ENCODE measurements at places on chromosomes 3 and 15.

DNA sequence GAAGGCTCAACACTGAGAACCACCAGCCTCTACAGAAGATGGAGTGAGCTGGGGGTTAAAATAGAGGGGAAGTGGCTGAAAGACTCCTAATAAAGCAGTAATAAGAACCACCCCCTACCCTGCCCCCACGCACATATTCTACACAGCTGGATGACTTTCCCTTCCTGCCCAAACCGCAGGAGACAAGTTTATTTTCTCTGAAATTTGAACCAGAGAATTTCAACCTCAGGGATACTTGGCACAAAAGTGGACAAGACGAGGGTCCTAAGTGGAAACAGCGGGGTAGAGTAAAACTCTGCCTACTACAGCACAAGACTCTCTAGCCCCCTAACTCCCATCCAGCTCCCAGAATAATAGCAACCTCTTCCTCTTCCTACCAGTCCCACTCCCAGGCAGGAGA lies 28.4 kb downstream of the USF3 start:
- no peak for DNase-seq

DNA sequence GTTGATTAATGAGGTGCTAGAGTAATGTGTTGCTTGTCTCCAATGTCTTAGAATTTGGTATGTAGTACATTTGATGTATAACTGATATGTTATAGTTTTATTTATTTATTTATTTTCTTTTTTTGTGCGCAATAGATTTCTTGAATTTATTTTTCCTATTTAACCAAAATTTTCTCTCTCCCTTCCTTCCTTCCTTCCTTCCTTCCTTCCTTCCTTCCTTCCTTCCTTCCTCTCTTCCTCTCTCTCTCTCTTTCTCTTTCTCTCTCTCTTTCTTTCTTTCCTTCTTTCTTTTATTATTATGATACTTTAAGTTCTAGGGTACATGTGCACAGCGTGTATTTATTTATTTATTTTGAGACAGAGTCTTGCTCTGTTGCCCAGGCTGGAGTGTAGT lies 256.2 kb upstream of the TBL1XR1 start:
- DNase-seq: no peak

GRCh38 chr15:38846346-38846745 lies 281.7 kb upstream of the RASGRP1 start:
- no peak for DNase-seq

- DNase-seq: peak; percentile 79
Observed at GRCh38 chr15:63473999-63474809, 30.2 kb upstream of the USP3 start.

- no peak for DNase-seq
Observed at GRCh38 chr3:63911509-63911872, 692 bp downstream of the SCAANT1 start.

DNA sequence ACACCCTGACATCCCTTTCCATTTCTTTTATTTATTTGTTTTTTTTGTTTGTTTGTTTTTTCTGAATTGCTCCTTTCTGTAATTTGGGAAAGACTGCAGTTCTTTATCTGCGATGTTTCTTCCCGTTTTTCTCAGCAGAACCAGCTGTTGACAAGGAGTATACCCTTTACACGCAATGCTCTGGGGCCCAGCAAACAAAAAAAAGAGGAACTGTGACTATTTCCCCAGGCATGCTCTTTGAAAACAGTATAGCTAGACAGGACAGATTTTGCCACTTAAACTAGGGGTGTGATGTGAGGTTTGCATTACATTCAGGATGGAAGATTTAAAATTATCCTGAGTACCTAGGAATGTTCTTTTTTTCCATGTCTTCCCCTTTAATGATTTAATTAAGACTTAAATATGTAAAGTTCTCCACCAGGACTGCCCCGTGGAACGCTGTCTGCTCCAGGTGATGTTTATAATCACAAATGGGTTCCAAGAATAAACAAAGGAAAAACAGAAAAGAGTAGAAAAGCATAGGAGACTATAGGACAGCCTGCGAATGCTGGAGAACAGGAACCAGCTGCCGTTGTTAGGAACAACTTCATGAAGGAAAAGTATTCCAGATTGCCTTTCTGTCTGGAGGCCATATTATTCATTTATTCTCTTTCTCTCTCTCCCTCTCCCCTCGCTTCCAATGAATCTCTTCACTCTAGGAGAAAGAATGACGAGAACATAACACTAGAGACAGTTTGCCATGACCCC lies 43.3 kb downstream of the TGFBR2 start:
- DNase-seq: no peak

GRCh38 chr3:128275316-128276145 lies 122.2 kb downstream of the EEFSEC start:
- no peak for DNase-seq

GRCh38 chr15:34114739-34115138 lies 12.9 kb downstream of the PGBD4 start:
- DNase-seq: no peak

DNA sequence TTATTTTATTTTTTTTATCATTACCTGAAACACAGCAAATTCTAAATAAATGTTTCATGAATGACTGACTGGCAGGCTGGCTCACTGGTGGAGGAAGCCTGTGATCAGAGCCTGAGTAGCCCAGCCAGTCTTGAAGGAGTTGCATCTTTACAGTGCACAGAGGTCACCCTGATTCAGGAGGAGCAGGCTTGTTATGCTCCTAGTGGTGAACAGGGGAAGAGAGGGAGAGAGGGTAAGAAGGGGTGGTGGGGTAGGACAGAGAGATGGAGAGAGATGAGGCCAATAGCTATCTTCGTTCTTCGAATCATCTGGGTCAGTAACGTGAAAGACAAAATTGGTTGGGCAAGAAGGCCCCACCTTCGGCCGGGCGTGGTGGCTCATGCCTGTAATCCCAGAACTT lies 202.6 kb upstream of the MCTP2 start:
- DNase-seq: no peak

GRCh38 chr3:77460326-77460725 lies 420.4 kb downstream of the ROBO2 start:
- no peak for DNase-seq

GRCh38 chr15:29535952-29536351 lies 266.3 kb upstream of the NSMCE3 start:
- DNase-seq: no peak

DNA sequence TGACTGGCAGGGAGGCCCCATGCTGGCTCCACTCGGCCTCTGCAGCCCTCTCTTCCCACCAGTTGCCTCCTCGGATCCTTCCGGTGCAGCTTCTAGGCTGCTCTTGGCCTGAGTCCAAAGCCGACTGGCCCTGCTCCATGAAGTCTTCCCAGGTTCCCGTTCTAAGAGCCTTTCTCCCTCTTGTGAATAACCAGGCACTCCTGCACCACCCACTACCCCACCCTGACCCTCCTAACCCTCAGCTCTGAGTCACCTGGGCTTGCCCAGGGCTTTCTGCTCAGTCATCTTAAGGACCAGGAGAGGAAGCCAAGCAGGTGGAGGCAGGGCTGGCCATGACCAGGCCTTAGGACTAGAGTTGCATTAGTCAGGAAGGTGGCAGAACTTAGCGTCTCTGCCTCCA lies 28.1 kb upstream of the CNBP start:
- no peak for DNase-seq

DNA sequence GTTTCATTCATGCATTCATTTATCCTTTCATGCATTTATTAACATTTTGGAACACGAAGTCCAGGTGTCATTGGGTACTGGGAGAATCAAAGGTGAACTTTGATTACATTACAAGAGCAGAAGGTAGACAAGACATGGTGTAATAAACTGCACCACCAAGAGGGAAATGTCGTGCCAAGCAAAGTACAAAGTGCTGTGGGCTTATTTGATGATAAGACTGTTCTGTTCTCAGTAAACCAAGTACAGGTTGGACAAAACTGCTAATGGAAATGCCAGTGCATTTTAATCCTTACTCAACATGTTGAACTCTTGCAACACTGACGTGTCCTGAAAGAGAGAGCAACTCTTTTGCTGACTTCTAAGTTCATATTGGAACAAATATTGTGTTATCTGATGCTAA lies 69.4 kb downstream of the MME start:
- no peak for DNase-seq

DNA sequence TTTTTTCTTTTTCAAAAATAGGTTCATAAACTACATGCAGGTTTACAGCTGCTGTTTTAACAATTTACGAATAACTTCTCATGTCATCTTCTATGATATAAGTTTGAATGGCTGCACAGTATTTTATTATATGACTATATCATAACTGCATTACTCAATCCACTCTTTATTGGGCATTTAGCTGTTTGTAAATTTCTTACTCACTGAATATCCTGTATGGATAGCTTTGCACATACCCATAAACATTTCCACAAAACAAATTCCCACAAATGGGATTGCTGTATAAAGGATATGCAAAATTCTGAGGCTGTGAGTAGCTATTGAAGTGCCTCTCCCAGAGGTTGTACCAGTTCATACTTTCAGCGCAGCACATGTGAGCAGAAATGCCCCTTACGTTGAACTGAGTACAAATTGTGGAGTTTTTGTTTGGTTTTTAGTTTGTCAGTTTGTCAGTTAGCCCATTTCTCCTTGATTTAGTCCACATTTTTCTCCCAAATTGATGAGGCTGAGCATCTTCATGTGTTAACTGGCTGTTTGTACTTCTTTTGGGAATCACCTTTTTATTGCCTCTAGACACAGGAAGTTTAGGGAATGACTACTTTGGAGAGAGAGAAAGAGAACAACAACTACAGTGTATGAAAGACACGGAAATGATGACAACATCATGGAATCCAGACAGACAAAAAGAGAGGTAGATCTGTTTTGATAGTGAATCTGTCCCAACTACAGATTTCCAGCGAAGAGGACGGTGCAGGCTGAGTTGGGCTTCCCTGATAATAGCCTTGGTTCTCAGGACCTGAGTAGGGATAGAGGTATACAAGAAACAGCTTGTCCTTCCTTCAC lies 24.8 kb downstream of the TTC23 start:
- no peak for DNase-seq

GRCh38 chr3:129827765-129828164 lies 65.7 kb downstream of the TMCC1 start:
- DNase-seq: peak; percentile 25

- no peak for DNase-seq
Observed at GRCh38 chr3:146139586-146140110, 21.3 kb downstream of the PLOD2 start.

GRCh38 chr3:189080745-189081144 lies 91.0 kb upstream of the TPRG1 start:
- no peak for DNase-seq

DNA sequence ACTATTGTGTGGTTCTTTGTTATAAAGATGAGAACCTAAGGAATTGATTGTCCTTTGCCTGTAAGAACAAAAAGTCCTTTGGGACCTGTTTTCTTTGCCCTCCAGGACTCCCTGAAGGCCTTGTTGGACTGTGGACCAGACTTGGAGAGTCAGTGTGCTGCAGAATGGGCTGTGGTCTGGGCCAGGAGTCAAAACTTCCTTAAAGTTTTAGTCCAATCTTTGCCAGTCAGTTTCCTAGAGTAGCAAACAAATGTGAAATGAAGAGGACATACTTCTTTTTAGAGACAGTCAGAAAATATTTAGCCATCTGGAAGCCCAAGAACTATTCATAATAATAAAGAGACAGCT lies 45.4 kb downstream of the PDE8A start:
- no peak for DNase-seq

DNA sequence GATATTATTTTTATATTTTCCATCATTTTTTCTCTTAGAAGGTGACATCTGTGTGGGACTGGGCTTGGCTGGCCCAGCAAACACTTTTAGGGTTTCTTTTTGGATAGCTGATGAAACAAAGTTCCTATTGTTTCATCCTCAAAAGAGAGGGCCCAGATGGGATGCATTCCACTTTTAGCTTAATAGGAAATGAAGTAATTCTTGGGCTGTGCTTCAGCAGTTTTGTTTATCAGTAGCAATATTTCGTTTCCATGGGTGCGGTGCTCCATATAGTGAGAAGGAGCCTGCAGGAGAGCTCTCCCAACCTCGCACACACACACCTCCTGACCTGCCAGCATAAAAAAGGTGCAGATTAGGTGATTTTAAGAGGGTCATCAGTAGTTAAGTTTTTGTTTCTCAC lies 147.5 kb downstream of the AKAP13 start:
- no peak for DNase-seq

DNA sequence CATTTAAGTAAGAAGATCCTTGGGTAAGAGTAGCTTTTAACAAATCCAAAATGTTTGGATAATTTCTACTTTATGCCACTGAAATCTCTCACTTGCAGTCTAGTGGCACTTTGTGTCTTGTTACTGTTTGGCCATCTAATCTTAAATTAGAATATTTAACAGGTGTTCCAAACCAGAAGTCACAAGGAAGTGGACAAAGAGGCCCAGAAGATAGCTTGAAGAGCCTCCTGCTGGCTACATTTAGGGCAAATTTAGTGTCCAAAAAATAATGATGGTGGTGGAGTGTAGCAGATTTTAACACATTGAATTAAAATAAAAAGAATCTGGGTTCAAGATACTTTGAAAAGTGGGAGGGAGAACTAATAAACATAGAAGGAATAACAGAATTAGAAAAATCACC lies 172.2 kb downstream of the GHSR start:
- DNase-seq: no peak

DNA sequence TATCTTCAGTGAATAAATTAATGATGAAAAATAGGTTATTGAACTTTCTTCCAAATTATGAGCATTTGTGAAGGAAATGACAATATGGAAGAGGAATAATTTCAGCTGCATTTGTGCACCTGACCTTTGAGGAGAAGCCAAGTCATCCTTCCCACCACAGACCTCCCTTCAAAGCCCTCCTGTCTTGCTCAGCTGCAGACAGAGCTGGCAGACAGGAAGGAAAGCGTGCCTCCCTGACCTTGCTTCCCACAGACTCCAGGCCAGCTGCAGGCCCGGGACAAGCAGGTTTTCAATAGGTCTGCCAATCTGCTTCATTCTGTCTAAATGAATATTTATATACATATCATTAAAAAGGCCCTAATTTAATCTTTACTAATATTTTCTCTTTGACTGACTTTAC lies 152.9 kb upstream of the RBMS3 start:
- DNase-seq: no peak
